ENCODE measurements at places on chromosomes 12 and 14.

GRCh38 chr14:28653521-28653920, 113.1 kb upstream of the FOXG1 start:
- no peak for DNase-seq

- peak; percentile 59 for DNase-seq
Observed at GRCh38 chr14:76908834-76909233, 82.6 kb downstream of the LRRC74A start.

DNA sequence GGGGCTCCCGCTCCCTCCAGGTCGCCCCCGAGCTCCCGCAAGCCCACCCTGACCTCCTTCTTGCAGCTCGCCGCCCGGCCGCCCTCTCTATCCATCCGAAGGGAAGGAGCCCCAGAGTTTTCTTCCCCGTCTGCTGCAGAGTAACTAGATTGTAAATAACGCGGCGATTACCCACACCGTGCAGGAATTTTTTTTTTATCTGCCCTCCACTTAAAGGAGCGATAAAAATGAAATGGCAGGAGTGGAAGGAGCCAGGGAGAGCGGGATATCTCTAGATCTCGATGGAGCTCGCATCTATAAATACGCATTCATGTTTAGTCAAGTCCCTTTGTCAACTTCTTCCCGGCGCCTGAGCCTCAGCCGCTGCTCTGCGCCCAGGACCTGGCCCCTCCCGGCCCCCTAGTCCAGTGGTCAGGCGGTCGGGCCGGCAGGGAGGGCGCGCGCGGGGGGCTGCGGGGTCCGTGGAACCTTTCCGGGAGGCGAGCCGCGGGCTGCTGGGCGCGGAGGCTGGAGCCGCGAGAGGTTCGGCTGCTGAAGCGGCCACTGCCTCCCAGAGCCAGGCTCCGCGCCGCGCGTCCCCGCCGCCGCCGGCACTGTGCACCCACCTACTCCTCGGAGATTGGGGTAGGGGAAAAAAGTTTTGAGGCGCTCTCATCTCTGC, 386.0 kb downstream of the BCAT1 start:
- DNase-seq = no peak

- no peak for DNase-seq
Observed at GRCh38 chr14:104883681-104884361, 18.8 kb downstream of the CEP170B start.

- DNase-seq = peak; percentile 18
Observed at GRCh38 chr12:32482226-32482625, 82.9 kb downstream of the FGD4 start.

GRCh38 chr14:22255017-22255950, 333.7 kb downstream of the DAD1 start:
- no peak for DNase-seq

DNA sequence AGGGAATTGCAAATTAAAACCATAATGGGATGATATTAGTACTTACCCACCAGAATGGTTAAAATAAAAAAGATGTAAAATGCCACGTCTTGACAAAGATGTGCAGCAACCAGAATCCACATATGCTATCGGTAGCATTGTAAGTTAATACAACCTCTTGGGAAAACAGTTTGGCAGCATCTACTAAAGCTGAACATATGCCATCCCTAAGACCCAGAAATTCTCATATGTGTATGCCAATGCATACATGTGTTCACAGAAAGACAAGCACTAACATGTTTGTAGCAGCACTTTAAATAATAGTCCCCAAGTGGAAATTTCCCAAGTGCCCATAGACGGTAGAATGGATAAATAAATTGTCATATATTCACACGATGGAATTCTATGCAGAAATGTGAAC, 28.3 kb upstream of the SLC5A8 start:
- DNase-seq = no peak

GRCh38 chr14:83294941-83295340, 1761.3 kb upstream of the SEL1L start:
- DNase-seq = no peak
